Bronchial epithelial cell (primary cell): ENCODE measurements at places on chromosomes 2 and 18. TPM values are rescaled to one million over a fixed set of nuclear protein-coding genes. Genes with fewer than 3 reads are reported as not detected.
A peak's percentile ranks its signal among the peaks of the same experiment; 100 is the strongest.

- DNase-seq = no peak
Observed at GRCh38 chr2:67438337-67438736, 41.2 kb downstream of the ETAA1 start.

- DNase-seq = peak; percentile 29
Observed at GRCh38 chr2:182649316-182649715, 66.7 kb upstream of the DNAJC10 start.

GRCh38 chr2:177275743-177276055 is 11.2 kb upstream of the NFE2L2 start:
- no peak for DNase-seq

IL37 gene
- not detected in 2 replicates for total RNA-seq

DNA sequence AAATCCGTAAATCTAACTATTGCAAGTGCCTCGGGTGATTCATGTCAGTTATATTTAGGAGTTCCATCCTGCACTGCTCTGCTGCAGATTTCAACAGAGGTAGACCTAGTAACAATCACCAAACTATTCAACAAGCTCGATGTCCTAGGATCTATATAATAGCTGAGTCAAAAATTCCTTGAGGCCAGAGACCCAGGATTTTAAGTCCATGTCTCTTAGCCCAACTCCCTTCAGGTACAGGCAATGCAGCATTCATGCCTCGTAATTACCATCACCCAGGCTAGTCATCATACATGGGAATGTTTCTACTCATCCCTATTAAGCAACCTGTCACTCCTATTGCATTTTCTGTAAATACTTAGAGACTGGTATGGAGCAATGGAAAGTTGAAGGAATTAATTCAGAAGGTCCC is 729 bp downstream of the TM4SF20 start:
- DNase-seq = peak; percentile 85

SAG gene
- total RNA-seq = not detected in 2 replicates

DNA sequence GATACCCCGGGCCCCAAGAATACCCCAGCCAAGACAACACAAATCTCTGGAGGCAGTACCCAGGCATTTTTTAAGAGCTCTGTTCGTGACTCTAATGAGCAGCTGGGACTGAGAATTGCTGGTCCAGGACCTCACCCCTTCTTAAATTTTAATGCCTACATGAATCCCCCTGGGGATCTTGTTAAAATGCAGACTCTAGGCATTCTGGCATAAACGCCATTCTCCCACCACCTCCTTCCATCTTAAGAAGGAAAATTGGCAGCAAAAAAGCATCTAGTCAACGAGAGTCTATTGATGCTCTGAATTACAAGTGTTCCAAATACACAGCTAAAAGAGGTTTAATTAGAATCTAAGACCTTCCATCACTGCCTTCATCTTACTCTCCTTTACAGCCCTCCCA is 5.0 kb downstream of the CHST10 start:
- DNase-seq = no peak

DNA sequence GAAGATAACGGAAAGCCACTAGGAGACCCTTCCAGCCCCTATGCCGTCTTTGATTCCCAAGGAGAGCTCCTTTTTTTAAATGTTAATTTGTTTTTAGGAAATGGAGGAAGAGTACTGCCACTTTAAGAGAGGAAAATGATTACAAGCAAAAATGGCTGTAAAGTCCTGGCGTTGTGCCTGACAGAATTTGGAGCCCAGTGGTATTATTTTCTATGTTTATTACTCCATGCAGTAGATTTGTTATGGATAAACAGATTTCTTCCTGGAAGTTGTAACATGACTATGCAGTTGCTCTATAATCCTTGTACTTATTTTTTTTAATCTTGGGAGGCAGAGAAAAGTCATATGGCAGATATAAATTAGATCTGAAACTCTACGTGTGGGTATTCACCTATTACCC is 141.3 kb downstream of the GBX2 start:
- DNase-seq = no peak

DNA sequence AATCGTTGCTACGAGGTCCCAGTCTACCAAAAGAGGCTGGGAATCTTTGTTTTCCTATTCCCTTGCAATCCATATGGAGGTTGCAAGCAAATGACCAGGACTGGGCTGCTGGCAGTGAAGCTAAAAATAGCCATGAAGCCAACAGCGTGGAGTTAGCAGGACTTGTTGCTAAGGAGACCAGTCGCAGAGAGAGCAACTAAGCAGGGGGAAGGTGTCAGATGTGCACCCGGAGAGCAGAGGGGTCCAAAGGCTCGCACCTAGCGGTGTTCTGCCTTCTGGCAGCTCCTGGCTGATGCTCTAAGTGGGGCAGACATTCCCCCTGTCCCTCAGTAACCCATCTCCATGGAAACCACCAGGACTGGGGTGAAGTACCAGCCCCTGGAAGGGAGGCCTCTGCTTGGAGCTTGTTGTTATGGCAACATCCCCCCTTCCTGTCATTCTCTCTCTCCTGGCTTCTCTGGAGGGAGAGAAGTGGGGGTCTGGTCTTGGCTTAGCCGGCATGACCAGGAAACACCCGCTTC is 84.6 kb downstream of the DNMT3A start:
- no peak for DNase-seq

GRCh38 chr2:101912545-101912944 is 79.2 kb upstream of the IL1R2 start:
- no peak for DNase-seq

TTN gene
- total RNA-seq = under 0.01 TPM in 2 replicates

PLEKHH2 gene
- 1.8 and 4.5 TPM in 2 replicates for total RNA-seq

DNA sequence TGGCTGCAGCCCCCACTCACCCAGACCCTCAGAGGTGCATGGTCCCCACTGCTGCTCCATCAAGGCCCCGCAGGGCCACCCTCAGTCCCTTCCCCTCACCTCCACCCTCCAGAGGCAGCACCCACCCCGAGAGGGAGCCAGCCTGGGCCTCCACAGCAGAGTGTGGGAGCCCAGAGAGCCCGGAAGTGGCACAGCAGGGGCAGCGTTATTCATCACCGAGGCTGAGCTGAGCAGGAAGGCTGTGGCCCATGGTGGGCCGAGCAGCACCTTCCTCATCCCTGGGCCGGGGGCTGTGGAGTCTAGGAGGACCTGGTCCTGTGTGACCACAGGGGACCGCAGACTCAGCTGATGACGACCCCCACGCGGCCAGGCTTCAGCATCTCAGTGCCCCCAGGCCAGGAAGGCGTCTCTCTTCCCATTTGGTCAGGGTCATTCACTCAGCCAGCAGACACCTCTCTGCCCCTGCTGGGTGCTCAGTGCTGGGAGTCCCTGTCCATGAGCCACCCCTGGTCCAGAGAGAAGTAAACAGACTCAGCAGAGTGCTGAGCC is 258.1 kb downstream of the ATAD2B start:
- DNase-seq = no peak

- DNase-seq = no peak
Observed at GRCh38 chr18:62412231-62412979, 87.3 kb downstream of the TNFRSF11A start.

DNA sequence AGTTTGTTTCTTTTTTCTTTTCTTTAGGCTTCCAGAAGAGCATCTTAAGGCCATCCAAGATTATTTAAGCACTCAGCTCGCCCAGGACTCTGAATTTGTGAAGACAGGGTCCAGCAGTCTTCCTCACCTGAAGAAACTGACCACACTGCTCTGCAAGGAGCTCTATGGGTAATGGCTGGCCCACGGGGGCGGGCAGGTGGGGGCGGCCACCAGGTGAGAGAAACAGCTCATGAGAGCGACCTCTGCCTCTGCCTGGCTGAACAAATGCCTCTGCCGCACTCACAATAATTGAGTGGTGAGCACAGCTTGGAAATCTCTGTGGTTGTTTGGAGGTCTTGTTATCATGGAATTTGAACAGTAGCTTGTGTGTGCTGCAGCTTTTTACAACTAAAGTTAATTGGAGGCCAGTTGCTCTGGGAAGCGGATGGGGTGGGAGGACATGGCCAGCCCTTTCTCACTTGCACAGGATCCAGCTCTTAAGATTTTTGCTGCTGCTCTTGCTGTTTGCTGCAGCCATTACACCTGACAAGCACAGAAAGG is 70.4 kb downstream of the INPP5D start:
- DNase-seq = no peak

PPP3R1 gene
- 19.2 and 26.5 TPM in 2 replicates for total RNA-seq

LDLRAD4 gene
- not detected in 2 replicates for total RNA-seq

SGPP2 gene
- 9.7 and 40.1 TPM in 2 replicates for total RNA-seq

SLC16A14 gene
- 2.4 and 5.4 TPM in 2 replicates for total RNA-seq

ASB18 gene
- 0.38 TPM in 1 of 2 replicates, not detected in the other for total RNA-seq

DNA sequence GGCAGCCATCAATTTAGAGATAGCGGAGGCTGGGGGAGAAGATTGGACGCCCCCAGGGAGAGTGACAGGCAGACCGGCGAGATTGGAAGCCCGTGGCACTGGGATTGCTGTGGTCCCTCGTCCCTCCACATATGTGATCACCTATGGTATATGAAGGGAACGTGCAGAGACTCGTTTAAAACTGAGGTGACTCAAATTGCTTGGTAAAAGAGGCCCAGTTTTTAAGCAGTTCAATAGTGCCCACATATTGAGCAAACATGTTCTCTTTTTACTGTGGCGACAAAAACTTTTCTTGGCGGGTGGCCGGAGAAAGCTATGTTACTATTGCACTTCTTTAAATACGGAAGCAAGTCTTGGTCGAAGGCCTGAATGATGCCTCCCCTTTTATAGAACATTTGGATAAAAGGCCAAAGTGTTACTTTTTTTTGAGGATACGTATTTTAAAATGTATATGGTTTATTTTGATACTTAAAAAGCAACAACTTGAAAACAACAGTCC is 9.1 kb downstream of the B3GNT2 start:
- DNase-seq = peak; percentile 83

GRCh38 chr2:122816803-122817202 is 1061.4 kb downstream of the TSN start:
- DNase-seq = no peak

GRCh38 chr18:78519394-78520062 is 460.1 kb upstream of the SALL3 start:
- DNase-seq = no peak

DNA sequence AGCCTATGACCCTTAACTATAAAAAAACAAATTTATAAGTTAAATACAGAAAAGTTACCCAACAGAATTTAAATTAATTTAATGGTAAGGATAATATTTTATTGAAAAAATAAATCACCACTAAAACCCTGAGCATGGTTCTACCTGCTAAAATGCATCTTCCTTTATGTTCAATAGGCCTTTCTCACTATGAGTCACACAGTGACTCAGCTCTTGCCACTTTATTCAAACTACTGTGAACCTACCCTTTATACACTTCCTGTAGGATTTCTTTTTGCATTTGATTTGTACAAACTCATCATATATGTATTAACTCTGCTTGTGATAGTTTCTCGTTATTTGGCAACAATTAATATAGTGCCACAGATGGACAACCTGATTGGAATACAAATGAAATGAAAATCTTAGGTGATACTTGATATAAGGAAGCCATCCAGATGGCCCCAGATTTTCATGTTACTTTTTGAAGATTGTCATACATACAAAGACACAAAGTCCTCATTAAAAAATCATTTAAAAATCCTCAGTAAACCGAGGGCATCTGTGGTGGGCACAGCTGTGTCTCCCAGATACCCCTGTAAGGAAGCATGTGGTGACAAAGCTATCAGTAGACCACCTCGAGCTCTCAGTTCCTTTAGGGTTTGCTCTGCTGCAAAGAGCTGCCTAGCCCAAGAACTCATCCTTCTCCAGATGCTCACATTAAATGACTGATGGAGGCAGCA is 55.2 kb upstream of the COBLL1 start:
- DNase-seq = peak; percentile 93

DNA sequence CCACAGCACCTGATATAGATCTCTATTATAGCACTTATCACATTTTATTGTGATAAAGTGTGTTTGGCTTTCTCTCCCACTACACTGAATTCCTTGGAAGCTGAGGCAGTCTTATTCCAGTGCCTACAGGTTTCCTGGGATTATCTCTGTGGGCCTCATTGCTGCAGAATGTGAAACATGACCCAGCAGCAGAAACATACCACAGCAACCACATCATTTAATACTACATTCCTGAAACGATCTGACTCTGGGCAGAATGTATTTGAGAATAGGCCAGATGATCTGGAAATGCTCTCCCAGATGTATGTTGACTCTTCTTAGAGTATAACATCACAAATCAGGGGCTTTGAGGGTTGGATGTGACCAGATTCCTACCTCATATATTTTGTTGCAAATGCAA is 323.5 kb upstream of the TANK start:
- DNase-seq = peak; percentile 89

DNA sequence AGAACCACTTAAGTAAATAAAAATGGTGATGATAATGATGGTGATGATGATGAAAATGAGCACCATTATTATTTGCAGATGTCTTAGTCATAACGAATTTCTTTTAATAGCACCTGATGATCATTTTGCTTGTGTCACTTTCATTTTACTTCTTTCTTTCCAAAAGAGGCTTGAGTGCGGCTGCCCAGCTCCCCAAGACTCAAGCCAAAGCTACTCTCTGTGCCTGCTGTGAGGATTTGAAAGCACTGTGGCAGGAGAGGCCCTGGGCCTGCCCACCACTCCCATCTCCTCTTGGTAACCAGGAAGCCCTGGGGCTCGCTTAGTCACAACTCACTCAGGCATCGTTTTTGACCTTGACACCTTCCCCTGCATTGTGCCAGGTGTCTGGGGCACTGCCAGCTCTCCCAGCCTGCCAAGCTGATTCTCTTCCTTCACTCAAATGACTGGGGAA is 41.2 kb downstream of the RPL37A start:
- DNase-seq = peak; percentile 88

E2F6 gene
- 9.1 and 12.1 TPM in 2 replicates for total RNA-seq

GRCh38 chr2:97714950-97715652 is 1.7 kb downstream of the ZAP70 start:
- DNase-seq = no peak

HTR2B gene
- 0.13 and 0.53 TPM in 2 replicates for total RNA-seq

GRCh38 chr2:20130821-20131645 is 79.6 kb upstream of the LAPTM4A start:
- peak; percentile 54 for DNase-seq

LIPG gene
- total RNA-seq = 9.5 and 11.5 TPM in 2 replicates

XDH gene
- total RNA-seq = 1.9 and 6.1 TPM in 2 replicates

GRCh38 chr2:88190808-88191721 is 20.9 kb downstream of the THNSL2 start:
- DNase-seq = peak; percentile 38

GRCh38 chr2:30871980-30872789 is 64.9 kb upstream of the CAPN13 start:
- peak; percentile 91 for DNase-seq

WNT10A gene
- total RNA-seq = 2.3 and 2.4 TPM in 2 replicates

- DNase-seq = no peak
Observed at GRCh38 chr2:100940240-100940639, 61.8 kb upstream of the RPL31 start.

- DNase-seq = peak; percentile 92
Observed at GRCh38 chr2:96148410-96149217, 3.4 kb upstream of the DUSP2 start.

DNA sequence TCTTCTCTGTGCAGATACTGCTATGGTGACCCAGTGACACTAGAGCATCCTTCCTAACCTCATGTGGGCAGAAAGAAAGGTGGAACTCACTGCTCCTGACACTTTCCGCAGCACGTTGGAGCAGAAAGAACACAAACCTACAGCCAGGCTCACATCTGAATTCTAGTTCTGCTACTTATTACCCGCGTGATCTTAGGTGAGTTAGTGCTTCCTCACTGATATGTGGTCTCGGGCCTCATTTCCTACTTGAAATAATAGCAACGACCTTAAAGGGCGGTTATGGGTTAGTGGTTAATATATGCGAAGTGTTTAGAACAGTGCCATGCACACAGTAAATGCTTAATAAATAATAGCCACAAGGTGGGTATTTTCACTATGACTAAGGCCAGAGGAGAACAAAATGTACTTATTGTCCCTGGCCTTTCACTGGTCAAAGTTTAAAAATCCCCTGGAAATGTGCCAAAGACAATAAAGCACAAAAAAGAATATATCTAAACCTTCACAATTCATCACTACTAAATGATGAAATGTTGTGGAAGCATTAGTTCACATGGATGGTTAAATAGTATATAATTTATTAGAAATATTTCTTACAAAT is 66.6 kb downstream of the MYOM1 start:
- no peak for DNase-seq
